ENCODE measurements at places on chromosomes 3 and 15.

DNA sequence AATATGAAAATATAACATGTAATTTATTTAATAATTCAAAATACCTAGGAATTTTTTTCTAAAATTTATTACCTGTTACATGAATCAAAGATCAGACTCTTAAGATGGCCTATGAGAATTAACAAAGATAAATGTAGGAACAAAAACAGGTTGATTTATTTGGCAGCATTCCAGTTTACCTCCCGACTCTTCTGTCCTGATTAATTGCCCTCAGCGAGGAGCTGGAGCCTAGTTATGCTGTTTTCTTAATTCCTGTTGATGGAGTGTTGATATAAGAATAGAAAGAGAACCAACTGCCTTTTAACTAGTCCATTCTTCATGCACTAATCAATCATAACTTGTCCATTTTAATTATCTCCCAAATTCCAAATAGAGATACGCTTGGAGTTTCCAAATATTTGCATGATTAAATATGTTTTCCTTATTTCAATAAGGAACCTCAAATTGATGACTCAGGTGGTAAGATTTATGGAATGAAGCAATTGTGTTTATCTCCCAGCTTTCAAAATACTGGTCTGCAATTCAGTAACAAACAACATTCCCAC, 10.6 kb upstream of the CPB1 start:
- DNase-seq = no peak

DNA sequence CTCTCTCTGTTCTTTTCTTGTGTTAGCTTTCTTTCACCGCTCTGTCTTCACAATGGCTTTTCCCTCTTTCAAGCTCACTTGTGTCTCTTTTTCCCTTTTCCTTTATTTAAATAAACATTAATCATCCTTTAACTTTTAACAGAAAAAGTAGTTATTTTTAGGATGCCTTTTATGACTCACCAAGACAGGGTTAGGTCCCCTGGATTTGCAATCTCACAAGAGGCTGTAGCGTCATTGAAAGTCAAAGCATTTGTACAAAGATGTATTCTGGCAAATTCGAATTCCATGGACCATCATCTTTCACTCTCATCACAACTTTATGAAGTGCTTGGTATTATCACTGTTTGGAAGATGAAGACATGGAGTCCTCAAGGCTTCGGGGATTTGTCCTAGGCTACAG, 34.8 kb upstream of the MCTP2 start:
- no peak for DNase-seq

DNA sequence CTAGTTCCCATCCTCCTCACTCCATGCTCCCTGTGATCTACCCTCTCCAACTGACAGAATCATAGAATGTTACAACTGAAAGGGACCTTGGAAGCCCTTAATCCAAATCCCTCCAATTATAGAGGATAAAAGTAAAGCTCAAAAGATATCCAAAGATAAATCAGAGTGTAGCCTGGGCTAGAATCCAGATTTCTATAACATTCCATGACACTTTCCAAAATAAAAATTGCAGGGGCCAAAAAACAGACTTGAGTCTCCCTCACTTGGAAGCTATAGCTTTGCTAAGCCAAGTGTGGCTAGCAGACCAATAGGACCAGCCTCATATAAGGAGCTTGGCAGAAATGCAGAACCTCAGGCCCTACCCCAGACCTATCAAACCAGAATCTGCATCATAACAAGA, 148.1 kb downstream of the NTRK3 start:
- DNase-seq = no peak

DNA sequence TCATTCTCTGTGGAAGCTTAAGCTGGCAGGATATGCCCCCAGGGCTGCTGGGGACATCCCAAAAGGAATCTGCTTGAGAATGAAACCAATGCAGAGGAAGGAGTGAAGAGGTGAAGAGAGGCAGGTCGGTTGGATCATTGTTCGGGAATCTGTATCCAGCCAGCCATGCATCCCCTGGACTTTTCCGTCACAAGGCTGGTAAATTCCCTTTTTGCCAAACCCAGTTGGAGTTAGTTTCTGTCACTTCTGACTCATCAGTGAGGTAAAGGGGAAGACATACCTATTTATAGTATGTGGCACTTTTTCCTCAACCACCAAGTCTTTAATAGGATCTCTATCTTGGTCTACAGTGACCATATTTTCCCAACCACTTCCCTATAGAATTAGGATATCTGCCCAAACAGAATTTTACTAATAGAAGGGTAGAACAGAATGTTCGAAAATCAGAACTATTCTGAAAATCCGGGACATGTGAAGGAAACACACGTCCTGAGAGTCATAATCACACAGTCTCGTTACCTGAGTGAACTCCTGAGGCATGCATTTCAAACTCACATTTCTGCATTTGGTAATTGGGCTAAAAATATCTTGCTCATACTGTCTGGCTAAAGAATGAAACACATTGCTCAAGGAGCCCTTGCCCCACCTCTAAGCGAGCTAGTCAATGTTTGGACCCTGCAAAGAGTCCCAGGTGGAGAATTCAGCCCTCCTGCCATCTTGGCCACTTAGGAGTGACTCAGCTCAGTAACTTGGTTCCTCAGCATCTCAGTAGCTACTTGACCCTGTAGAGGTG, 289.7 kb upstream of the ADAMTS9 start:
- no peak for DNase-seq

GRCh38 chr3:115359536-115359935, 212.4 kb upstream of the ZBTB20 start:
- DNase-seq = no peak

DNA sequence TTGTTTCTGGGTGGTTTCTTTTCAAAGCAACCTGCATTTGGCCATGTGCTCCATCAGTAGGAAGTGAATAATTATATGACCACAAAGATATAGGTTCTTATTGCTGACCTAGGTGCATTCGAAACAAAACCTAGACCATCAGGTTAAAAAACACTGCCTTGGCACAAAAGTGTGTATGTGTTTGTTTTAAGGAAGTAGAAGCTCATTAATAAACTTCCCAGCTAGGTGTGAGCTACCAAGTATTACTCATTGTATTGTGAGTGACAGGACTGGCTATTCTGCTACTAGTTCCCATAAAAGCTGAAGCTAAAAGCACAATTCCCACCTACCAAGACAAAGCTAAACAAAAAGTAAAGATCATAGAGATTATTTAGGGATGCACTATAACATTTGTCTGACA, 168.2 kb downstream of the TP63 start:
- DNase-seq = no peak

DNA sequence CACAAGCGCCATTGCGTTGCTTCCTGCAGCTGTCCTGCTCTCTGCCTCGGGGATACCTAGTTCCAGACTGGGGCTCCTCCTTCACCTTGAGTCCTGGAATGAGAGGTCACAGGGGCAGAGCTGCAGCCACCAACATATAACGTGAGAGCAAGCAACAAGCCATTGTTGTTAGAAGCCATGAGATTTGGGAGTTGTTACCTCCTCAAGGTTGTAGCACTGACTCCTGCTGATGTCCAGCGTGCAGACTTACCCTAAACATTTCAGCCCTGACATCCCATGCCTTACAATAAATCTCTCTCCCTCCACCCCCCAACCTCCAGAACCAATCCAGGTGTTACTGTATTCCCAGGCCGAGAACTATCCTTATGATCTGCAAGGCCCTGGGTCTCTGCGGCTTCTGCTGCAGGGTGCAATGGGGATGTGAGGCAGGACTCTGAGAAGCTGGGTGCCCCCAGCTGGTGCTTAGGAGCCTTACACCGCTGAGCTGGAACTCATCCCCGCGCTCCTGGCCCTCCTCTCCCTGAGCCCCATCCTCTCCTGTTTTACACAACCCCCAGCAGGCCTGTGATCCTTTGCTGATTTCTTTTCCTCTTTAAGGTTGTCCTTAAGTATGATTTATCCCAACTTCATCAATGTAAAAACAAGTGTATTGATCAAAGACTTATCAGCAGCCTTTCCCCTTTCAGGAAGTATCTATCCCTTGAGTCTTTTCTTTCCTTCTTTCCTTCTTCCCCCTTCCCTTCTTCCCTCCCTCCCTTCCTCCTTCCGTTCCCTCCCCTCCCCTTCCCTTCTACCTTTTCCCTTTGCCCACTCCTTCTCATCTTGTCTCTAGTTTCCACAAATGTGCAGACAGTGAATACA, 84.2 kb upstream of the ABHD2 start:
- no peak for DNase-seq

All from activated CD4-positive, alpha-beta T cell treated with anti-CD3 and anti-CD28 coated beads, Interleukin-2, amount 50 U/mL, for 24 hours (primary cell).